NCI-H226 (cell line): ENCODE measurements at places on chromosomes 4 and X.

GRCh38 chr4:25095837-25096236, 64.4 kb downstream of the SEPSECS start:
- no peak for DNase-seq

DNA sequence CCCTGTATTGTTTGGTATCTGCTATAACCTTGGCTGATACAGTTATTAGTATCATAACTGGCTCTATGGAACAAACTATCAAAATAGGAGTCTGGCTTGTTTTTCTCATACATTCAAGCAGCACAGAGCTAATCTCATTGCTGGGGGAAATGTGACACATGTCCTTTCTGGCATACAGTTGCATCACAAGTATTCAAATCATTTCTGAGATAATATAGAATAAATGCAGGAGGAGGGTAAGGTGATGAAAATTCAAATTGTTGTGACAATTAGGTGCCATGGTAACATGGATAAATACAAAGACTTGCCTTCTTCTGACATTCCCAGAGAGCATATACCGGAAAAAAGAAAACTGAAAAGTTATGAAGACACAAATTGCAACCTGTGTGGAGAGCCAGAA, 2706.8 kb downstream of the ARAP2 start:
- DNase-seq = no peak

DNA sequence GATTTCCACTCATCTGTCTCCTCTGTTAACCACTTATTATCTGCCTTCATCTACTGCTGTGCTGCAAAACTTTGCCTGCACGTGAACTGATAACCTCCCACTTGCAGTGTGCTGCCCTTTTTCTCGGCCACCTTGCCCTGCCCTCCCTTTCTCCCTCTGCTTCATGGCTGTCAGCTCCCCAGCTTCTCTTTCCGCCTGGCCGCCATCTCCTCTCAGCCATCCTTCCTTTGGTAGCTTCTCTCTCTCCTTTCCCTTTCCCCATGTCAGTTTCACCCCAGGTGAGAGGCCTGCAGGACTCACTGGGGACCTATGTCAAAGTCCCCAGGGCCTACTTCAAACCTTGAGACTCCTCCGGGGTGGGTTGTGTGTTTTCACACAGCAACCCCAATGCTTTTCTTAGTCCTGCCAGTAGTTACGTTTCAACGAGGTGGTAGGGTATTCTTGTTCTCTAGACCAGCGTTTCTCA, 6.6 kb downstream of the MSL3 start:
- no peak for DNase-seq

GRCh38 chr4:146957237-146957636, 11.6 kb upstream of the TTC29 start:
- peak; percentile 95 for DNase-seq

GRCh38 chrX:33726281-33727160, 405.6 kb downstream of the FAM47A start:
- DNase-seq = no peak

GRCh38 chr4:48756689-48757220, 23.3 kb downstream of the FRYL start:
- peak; percentile 62 for DNase-seq

GRCh38 chrX:54067766-54068165, 23.5 kb upstream of the PHF8 start:
- no peak for DNase-seq

DNA sequence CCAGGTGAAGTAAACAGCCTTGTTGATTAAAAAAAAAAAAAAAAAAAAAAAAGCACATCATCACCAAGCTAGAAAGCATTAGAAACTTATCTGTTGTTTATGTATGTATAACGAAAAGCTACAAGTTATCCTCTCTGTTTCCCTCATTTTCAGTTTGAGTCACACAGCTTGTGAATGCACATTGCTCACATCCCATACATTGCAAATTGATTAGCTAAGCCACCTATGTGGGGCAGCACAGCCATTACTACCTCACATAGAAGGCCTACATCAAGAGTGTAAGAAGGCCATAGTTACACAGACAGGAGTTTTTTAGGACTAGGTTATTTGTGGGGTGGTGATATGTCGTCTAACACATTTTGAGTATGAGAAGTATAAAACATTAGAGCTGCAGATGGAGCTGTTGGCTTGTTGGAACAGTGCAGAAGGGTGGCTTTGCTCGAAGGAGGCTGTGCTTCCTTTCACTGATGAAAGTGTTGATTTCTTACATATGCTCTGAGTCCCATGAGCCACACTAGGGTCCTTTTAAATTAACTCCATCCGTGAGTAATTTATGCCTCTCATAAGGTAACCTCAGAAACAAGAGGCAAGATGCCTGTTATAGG, 431.6 kb downstream of the GABRG1 start:
- no peak for DNase-seq

- DNase-seq = no peak
These were observed 84.6 kb upstream of the PPP2R3B start for GRCh38 chrX:471281-471680.

DNA sequence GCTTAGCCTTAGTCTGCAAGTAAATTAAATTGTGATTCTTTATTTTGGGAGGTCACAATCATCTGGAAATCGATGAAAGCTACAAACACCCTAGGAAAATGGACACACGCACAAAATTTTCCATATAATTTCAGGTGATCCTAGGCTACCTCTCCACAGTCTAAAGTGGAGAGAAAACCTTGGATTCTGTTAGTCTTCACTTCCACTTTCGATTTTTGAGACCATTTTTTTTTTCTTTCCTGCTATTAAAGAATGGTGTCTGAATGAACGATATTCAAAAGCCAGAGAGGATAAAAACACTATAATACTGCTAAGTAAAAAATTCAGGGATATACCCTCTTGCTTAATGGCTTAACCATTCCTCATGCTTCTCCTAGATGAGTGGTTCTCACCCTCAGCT, 1.7 kb downstream of the FBXL5 start:
- DNase-seq = no peak

DNA sequence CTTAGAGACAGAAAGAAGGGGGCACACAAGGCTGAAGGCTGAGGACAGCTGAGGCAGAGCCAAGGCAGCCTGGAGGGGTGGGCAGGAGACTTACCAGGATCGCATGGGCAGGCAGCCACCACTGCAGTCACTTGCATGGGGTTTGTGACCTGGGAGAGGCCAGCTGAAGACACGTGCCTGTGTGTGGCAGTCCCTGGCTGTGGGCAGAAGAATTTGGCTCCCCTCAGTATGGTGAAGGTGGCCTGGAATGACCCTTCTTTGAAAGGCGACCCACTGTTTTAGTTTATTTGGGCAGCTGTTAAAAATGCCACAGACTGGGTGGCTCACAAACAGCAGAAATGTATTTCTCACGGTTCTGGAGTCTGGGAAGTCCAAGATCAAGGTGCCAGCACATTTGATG, 22.1 kb upstream of the SLC34A2 start:
- no peak for DNase-seq

DNA sequence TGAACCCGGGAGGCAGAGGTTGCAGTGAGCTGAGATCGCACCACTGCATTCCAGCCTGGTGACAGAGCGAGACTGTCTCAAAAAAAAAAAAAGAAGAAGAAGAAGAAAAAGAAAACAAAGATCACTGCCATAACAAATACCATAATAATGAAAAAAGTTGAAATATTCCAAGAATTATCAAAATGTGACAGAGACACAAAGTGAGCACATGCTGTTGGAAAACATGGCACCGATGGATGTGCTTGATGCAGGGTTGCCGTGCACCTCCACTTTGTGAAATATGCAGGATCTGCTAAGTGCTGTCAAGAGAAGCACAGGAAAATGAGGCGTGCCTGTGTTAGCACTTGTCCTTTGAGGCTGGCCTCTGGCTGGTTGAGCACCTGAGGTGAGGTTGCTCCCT, 133.3 kb downstream of the STK32B start:
- DNase-seq = no peak

DNA sequence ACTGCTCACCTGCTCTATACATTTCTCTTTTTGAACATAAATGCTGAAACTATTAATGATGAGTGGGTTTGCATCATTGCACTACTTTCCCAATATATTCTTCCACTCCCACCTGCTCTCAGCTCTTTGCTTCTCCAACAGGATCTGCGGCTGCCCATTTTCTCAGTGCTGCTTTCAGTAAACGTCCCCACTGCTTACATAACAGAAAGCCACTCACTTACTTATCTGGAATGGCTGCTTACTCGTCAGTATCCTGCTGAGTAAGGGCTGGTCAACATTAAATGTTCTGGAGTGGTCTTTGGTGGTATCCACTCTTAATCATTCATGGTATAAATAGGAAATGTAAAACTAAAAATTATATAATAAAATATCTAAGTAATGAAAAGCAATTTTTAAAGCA, 112.8 kb upstream of the HPF1 start:
- DNase-seq = no peak

GRCh38 chrX:123121241-123121640, 62.8 kb upstream of the GRIA3 start:
- DNase-seq = no peak

GRCh38 chr4:148684638-148685037, 242.4 kb upstream of the NR3C2 start:
- DNase-seq = no peak
